ENCODE measurements at places on chromosomes 11 and 22. TPM values are rescaled to one million over a fixed set of nuclear protein-coding genes. Genes with fewer than 3 reads are reported as not detected.

DNA sequence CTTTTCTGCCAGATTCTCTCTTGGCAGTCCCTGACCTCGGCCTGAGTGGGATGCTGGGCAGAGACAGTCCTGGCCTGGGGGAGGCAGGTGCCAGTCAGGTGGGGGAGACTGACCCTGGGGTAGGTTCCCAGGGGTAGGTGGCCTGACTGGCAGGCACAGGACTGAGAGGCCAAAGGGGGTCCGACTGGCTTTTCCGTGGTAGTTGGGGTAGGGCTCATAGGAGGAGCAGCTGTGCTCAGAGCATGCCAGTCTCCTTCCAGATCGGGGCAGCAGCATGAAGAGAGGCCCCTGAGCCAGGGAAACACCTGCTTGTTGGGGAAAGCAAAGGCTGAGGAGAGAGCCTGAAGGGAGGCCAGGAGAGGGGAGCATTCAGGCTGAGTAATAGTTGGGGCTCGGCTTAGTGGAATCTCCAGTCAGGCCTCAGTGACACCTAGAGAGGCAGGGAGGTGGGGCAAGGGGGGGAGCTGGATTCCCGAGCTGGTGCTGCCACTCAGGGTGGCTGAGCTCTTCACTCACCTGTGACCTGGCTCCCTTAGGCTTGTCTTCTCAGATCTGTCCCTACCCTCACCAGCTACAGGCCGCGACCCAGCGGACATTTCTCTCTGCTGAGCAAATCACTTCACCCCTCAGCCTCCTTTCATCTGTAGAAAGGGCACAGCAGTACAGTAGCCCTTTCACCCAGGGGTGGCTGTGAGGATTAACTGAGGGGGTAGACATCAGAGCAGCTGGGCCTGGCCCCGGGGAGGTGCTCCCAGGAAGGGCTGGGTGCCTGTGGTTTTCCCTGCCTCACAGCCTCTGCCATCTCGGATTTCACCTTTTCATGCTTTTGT lies 26.2 kb downstream of the MCM5 start:
- no peak overlapping the region for H3K27ac ChIP-seq
- no peak overlapping the region for H3K4me3 ChIP-seq
- no peak for DNase-seq

GRCh38 chr11:128311742-128312719 lies 275.3 kb downstream of the ETS1 start:
- no peak overlapping the region for H3K27ac ChIP-seq
- no peaks in the 10 kb centered on the region for H3K4me1 ChIP-seq
- H3K4me3 ChIP-seq = no peak overlapping the region
- DNase-seq = no peak

DNA sequence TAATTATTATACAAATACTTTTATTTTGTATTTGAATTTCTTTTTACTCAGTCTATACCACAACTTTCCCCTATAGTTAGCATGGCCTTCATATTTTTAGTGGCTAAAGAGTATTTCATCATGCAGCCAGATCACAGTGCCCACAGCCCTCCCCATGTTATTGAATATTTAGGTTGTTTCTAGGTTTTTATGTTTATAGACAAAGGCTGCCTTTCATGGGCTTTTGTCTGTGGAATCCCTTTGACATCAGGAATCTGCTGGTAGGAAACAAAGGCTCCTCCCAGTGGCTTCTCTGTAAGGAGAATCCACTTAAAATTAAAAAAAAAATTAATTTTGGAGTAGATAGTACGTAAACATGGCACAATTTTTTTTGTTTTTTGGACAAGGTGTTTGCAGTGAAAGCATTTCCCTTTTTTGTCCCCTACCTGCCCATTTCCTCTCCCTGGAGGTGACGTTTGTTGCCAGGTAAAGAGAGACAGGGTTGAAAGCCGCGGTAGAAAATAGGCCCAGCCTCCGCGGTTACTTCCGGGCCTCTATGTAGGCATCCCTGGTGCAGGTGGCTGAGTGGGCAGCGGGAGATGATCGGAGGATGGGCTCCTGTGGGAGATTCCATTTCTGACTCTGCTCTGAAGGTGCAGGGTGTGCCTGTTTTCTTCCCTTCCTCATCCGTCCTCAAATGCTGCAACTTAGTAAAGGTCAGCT lies 82.2 kb upstream of the OR4B1 start:
- H3K27ac ChIP-seq = no peak overlapping the region
- no peak for DNase-seq
- H3K4me3 ChIP-seq = no peak overlapping the region
- H3K4me1 ChIP-seq = no peaks in the 10 kb centered on the region
- no peaks in the 10 kb centered on the region for H3K27me3 ChIP-seq

- H3K4me3 ChIP-seq = no peak overlapping the region
- DNase-seq = no peak
- H3K27me3 ChIP-seq = no peaks in the 10 kb centered on the region
- peaks cover 23% of the 10 kb centered on the region for H3K36me3 ChIP-seq
These were observed 20.8 kb downstream of the CCDC90B start for GRCh38 chr11:83265331-83265730.

GRCh38 chr11:22728600-22729389 lies 62.4 kb downstream of the GAS2 start:
- no peak for DNase-seq
- no peaks in the 10 kb centered on the region for H3K36me3 ChIP-seq
- H3K4me1 ChIP-seq = no peaks in the 10 kb centered on the region
- no peaks in the 10 kb centered on the region for H3K27me3 ChIP-seq
- H3K4me3 ChIP-seq = no peak overlapping the region

Gene MMP8
- total RNA-seq = 1.7 TPM

DNA sequence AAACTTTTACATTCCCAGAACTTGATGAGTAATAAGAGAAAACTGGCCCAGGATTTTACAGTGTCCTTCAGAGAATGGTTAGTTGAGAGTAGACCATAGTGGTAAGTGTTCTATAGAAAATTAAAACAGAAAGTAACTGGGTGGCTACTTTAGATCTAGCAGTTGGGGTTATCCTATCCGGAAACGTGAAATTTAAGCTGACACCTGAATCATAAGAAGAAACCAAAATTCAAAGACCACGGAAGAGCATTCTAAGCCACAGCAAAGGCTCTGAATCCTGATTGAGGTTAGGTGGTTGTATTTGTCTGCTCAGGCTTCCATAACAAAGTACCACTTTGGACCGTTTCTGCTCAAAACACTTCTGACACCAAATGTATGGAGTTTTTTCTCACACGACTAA lies 34.0 kb downstream of the TTC17 start:
- peaks cover 5% of the 10 kb centered on the region for H3K4me1 ChIP-seq
- peaks cover 17% of the 10 kb centered on the region for H3K36me3 ChIP-seq
- no peak overlapping the region for H3K4me3 ChIP-seq
- no peak for DNase-seq
- no peaks in the 10 kb centered on the region for H3K27me3 ChIP-seq

GRCh38 chr22:29541845-29542244 lies 11.7 kb downstream of the THOC5 start:
- H3K27ac ChIP-seq = no peak overlapping the region
- H3K27me3 ChIP-seq = no peaks in the 10 kb centered on the region
- H3K36me3 ChIP-seq = peaks cover 38% of the 10 kb centered on the region
- H3K4me1 ChIP-seq = no peaks in the 10 kb centered on the region
- no peak for DNase-seq

Gene NEFH
- 0.71 TPM for total RNA-seq

GRCh38 chr22:44181912-44182587 lies 1.3 kb downstream of the PARVG start:
- DNase-seq = no peak
- no peaks in the 10 kb centered on the region for H3K4me1 ChIP-seq
- no peaks in the 10 kb centered on the region for H3K36me3 ChIP-seq
- H3K27ac ChIP-seq = no peak overlapping the region
- H3K4me3 ChIP-seq = no peak overlapping the region

Gene CBLIF
- total RNA-seq = not detected

- H3K27me3 ChIP-seq = no peaks in the 10 kb centered on the region
- H3K36me3 ChIP-seq = no peaks in the 10 kb centered on the region
- DNase-seq = no peak
- H3K4me1 ChIP-seq = peaks cover 9% of the 10 kb centered on the region
- no peak overlapping the region for H3K27ac ChIP-seq
These were observed 3.6 kb upstream of the MRGPRG start for GRCh38 chr11:3222003-3222855.

DNA sequence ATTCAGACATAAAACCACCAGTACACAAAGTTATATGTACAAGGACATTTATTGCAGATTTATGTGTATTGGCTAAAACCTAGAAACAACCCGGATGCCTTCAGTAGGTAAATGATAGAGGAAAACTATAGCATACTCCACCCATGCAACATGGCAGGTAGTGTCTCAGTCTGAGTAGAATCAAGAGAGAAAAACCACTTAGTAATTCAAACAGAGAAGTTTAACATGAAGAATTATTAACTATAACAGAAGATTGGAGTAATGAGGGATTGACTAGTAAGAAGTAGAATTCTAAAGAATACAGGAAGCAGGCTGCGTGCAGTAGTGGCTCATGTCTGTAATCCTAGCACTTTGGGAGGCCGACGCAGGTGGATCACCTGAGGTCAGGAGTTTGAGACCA lies 16.2 kb upstream of the SPTY2D1 start:
- no peaks in the 10 kb centered on the region for H3K36me3 ChIP-seq
- peaks cover 4% of the 10 kb centered on the region for H3K4me1 ChIP-seq
- no peak overlapping the region for H3K27ac ChIP-seq

Gene TESMIN
- 1.8 TPM for total RNA-seq

DNA sequence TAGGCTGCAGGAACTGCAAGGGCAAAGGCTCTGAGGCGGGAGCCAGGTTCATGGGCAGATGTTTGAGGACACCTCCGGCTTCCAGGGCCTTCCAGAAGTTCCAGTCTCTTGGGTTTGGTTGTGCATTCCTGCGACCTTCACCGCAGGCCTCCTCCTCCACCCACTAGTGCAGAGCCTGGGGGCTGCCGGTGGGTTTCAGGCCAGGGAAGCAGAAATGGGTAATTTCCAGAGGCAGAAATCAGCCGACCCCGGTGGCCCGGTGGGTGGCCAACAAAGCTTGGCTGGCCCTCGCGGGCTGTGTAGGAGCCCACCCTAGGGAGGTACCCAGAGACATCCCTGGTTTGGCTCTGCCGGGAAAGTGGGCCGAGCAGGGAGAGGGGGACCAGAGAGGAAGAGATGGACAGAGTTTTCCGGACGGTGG lies 417 bp upstream of the PHETA2 start:
- peak overlapping the region; percentile 72 for H3K4me3 ChIP-seq
- DNase-seq = peak; percentile 2
- peaks cover 22% of the 10 kb centered on the region for H3K4me1 ChIP-seq
- H3K27ac ChIP-seq = no peak overlapping the region
- H3K36me3 ChIP-seq = peaks cover 11% of the 10 kb centered on the region

GRCh38 chr22:32617271-32617670 lies 142.7 kb downstream of the FBXO7 start:
- H3K27ac ChIP-seq = no peak overlapping the region
- H3K27me3 ChIP-seq = no peaks in the 10 kb centered on the region
- H3K4me3 ChIP-seq = no peak overlapping the region
- DNase-seq = peak; percentile 69
- H3K36me3 ChIP-seq = no peaks in the 10 kb centered on the region

- H3K4me1 ChIP-seq = no peaks in the 10 kb centered on the region
- H3K36me3 ChIP-seq = no peaks in the 10 kb centered on the region
- no peak for DNase-seq
- peaks cover 38% of the 10 kb centered on the region for H3K27me3 ChIP-seq
These were observed 2.6 kb downstream of the BMAL1 start for GRCh38 chr11:13280092-13280722.

Gene MMP12
- total RNA-seq = 0.34 TPM

DNA sequence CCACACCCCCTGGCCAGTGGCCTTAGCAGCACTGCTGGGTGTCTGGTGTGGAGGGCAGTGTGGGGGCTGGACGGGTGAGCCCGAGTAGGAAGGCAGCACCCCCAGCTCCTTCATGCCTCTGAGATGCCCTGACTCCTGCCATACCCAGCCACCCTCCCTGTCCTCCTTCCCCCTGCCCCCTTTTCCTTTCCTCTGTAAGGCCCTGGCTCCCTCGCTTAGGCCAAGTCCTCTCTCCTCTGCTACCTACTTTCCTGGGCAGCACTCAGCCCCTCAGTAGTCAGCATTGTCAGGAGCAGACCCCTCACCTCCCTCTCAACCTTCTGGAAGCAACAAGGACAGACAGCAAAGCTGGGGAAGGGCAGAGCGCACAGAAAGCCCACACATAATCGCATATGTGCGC lies 48.0 kb downstream of the BUD13 start:
- no peak for DNase-seq
- no peaks in the 10 kb centered on the region for H3K4me1 ChIP-seq
- no peaks in the 10 kb centered on the region for H3K36me3 ChIP-seq
- peaks cover 7% of the 10 kb centered on the region for H3K27me3 ChIP-seq
- H3K4me3 ChIP-seq = no peak overlapping the region
- H3K27ac ChIP-seq = no peak overlapping the region

GRCh38 chr11:34567733-34568132 lies 53.2 kb upstream of the EHF start:
- no peak overlapping the region for H3K27ac ChIP-seq
- H3K36me3 ChIP-seq = no peaks in the 10 kb centered on the region
- H3K27me3 ChIP-seq = no peaks in the 10 kb centered on the region
- no peak for DNase-seq
- H3K4me3 ChIP-seq = no peak overlapping the region

DNA sequence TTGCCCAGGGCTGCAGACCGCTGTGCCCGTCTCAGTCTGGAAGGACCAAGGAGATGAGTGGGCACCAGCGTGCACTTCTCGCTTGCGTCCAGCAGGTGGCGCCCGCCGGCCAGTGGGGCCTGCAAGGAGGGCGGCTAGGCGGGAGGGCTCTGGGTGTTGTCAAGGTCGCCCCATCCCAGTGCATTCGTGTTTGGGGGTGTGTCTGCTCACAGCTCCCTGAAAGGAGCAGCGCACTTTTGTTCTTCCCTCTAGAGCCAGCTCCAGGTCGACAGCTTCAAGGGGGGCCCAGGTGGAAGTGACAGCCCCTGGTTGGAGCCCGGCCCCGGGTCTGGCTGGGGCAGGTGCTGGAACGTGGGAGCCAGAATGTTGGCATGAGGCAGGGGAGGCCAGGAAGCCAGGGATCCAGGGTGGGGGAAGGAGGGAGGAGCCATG lies 23.4 kb upstream of the MPPED1 start:
- peak; percentile 56 for DNase-seq
- H3K36me3 ChIP-seq = no peaks in the 10 kb centered on the region
- no peaks in the 10 kb centered on the region for H3K27me3 ChIP-seq
- peaks cover 3% of the 10 kb centered on the region for H3K4me1 ChIP-seq
- no peak overlapping the region for H3K4me3 ChIP-seq

DNA sequence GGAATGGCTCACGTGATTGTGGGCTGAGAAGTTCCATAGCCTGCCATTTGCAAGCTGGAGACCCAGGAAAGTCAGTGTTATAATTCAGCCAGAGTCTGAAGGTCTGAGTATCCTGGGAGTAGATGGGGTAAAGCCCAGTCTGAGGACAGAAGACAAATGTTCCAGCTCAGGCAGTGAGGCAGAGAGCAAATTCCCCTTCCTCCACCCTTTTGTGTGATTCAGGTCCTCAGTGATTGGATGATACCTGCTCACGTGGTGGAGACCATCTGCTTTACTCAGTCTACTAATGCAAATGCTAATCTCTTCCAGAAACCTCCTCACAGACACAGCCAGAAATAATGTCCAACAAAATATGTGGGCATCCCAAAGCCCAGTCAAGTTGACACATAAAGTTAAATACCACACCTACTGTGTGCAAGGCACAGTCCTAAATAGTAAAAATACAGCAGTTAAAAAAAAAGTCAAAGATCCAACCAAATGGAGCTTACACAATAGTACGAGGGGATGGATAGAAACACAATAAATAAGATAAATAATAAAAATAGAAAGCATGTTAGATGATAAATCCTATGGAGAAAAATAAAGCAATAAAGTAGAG lies 13.2 kb upstream of the APOL6 start:
- H3K4me1 ChIP-seq = peaks cover 22% of the 10 kb centered on the region
- DNase-seq = no peak
- no peaks in the 10 kb centered on the region for H3K27me3 ChIP-seq
- no peaks in the 10 kb centered on the region for H3K36me3 ChIP-seq
- H3K27ac ChIP-seq = no peak overlapping the region
